ENCODE measurements at places on chromosomes 2 and 18. TPM values are rescaled to one million over a fixed set of nuclear protein-coding genes. Genes with fewer than 3 reads are reported as not detected.
A peak's percentile ranks its signal among the peaks of the same experiment; 100 is the strongest.

GRCh38 chr2:136238286-136239078 lies 120.5 kb upstream of the CXCR4 start:
- H3K4me1 ChIP-seq = peaks cover 13% of the 10 kb centered on the region
- H3K36me3 ChIP-seq = no peaks in the 10 kb centered on the region
- no peak overlapping the region for H3K4me3 ChIP-seq
- H3K27ac ChIP-seq = no peak overlapping the region
- no peak for DNase-seq
- H3K27me3 ChIP-seq = no peaks in the 10 kb centered on the region

- peaks cover 16% of the 10 kb centered on the region for H3K36me3 ChIP-seq
- H3K4me3 ChIP-seq = no peak overlapping the region
- peaks cover 45% of the 10 kb centered on the region for H3K4me1 ChIP-seq
- peak overlapping the region; percentile 87 for H3K27ac ChIP-seq
- DNase-seq = peak; percentile 84
- no peaks in the 10 kb centered on the region for H3K27me3 ChIP-seq
Measured at GRCh38 chr18:76960528-76961035, 138.2 kb downstream of the ZNF236 start.

DNA sequence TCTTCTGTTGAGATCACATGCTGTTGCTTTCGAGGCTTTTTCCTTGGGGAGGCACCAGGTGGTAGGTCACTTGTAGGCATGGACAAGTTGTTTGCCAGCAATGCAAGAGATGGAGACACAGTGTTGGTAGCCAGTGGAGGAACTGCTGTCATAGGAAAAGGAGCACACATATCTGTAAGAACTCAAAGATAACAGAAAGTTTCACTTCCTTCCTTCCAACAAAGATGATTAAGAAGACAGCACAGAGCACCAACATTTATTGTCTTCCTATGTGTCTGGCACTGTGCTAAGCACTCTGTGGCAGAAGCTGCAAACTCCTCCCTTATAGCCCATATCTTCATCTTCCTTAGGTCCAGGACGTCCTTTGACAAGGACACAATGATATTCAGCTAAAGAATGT lies 64.5 kb upstream of the AMMECR1L start:
- H3K4me1 ChIP-seq = no peaks in the 10 kb centered on the region
- no peak overlapping the region for H3K4me3 ChIP-seq
- peaks cover 36% of the 10 kb centered on the region for H3K36me3 ChIP-seq
- H3K27ac ChIP-seq = no peak overlapping the region
- no peaks in the 10 kb centered on the region for H3K27me3 ChIP-seq

DNA sequence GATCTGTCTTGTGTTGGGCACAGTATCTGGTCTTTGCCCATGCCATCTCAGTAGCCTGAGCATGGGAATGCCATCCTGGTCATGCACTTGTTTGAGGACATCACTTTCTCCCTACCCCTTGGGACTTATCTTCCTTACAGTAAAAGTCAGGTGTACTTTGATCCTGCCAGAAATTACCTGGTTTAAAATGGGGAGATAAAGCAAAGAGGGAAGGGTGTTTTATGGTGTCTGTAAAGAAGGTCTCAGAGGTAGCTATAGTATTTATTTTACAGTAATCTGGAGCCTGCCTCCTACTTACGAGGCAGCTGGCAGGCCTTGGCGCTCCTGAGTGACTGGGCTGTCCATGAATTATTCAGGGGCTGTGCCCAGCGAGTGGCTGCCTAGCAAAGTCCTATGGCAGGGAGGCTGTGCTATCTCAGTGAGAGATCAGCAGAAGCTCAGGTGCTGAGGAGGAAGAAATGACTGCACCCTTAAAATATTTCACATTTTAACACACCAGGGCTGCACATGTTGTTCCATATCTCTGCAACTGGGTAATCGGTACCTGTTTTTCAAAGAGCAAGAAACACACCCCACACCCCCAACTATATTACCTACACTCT lies 93.9 kb downstream of the SPTBN1 start:
- H3K27ac ChIP-seq = no peak overlapping the region
- H3K36me3 ChIP-seq = no peaks in the 10 kb centered on the region
- no peak overlapping the region for H3K4me3 ChIP-seq

GRCh38 chr2:149050188-149050587 lies 11.7 kb downstream of the LYPD6B start:
- no peak for DNase-seq
- no peak overlapping the region for H3K27ac ChIP-seq
- H3K36me3 ChIP-seq = no peaks in the 10 kb centered on the region
- H3K4me3 ChIP-seq = no peak overlapping the region
- no peaks in the 10 kb centered on the region for H3K27me3 ChIP-seq

- H3K4me1 ChIP-seq = peaks cover 13% of the 10 kb centered on the region
- no peak overlapping the region for H3K4me3 ChIP-seq
- no peak for DNase-seq
- no peaks in the 10 kb centered on the region for H3K27me3 ChIP-seq
- H3K36me3 ChIP-seq = no peaks in the 10 kb centered on the region
Measured at GRCh38 chr2:219681694-219682300, 54.4 kb downstream of the SLC4A3 start.

GRCh38 chr2:166246901-166247300 lies 119.1 kb upstream of the SCN1A start:
- no peak overlapping the region for H3K27ac ChIP-seq
- no peak for DNase-seq
- H3K4me3 ChIP-seq = no peak overlapping the region
- H3K36me3 ChIP-seq = no peaks in the 10 kb centered on the region

GRCh38 chr2:192655916-192656315 lies 461.2 kb upstream of the TMEFF2 start:
- no peaks in the 10 kb centered on the region for H3K36me3 ChIP-seq
- DNase-seq = no peak
- no peak overlapping the region for H3K4me3 ChIP-seq
- H3K27me3 ChIP-seq = no peaks in the 10 kb centered on the region

DNA sequence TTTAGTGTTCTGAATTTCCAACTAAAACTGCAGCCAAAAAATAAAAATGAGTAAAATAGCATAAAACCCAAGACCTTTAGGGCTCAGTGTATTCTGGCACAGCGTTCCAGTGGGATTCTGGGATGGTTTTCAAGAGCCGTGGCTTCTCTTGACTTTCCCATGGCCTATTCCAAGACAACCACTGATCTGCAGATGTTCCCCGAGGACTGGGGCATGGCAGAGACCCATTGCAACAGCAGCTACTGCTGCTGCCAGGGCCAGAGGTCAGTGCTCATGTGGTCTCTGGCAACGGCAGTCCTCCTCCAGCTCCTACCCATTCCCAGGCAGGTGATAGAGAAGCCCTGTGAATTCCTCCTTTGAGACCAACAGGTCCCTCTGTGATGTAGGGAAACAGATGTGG lies 26.8 kb downstream of the TNP1 start:
- no peak overlapping the region for H3K4me3 ChIP-seq
- no peak overlapping the region for H3K27ac ChIP-seq
- H3K36me3 ChIP-seq = no peaks in the 10 kb centered on the region

DNA sequence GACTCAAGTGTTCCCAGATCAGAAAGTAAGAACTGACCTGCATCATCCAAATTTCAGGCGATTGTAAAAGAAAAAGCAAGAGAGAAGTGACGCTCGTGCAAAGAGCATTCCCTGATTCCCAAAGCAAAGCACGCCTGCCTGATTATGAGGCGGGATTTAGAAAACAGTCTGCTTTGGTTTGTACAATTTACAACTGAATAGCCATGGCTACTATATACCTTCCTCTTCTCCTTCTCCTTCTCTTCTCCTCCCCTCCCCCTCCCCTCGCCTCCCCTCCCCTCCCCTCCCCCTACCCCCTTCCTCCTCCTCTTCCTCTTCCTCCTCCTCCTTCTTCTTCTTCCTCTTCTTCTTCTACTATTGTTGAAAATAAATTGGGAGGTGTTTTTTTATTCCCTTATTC lies 782.9 kb downstream of the GALR1 start:
- no peak overlapping the region for H3K27ac ChIP-seq
- H3K4me3 ChIP-seq = no peak overlapping the region
- H3K27me3 ChIP-seq = no peaks in the 10 kb centered on the region
- H3K36me3 ChIP-seq = no peaks in the 10 kb centered on the region

DNA sequence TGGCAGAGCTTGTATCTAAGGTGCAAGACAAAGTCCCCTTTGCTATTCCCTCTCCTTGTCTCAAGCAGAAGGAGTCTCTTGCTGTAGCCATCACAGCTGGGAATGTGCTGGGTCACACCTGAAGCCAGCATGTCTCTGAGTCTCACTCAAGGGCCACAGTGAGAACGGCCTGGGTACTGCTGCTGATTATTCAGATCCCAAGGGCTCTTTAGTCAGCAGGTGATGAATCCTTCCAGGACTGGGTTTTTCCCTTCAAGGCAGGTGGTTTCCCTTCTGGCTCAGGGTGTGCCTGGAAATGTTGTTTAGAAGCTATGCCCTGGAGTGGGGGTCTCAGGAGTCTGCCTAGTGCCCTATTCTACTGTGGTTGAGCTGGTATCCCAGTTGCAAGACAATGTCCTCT lies 356.3 kb downstream of the PARD3B start:
- no peak for DNase-seq
- no peak overlapping the region for H3K27ac ChIP-seq
- H3K4me3 ChIP-seq = no peak overlapping the region
- H3K27me3 ChIP-seq = no peaks in the 10 kb centered on the region
- H3K36me3 ChIP-seq = no peaks in the 10 kb centered on the region
- no peaks in the 10 kb centered on the region for H3K4me1 ChIP-seq

DNA sequence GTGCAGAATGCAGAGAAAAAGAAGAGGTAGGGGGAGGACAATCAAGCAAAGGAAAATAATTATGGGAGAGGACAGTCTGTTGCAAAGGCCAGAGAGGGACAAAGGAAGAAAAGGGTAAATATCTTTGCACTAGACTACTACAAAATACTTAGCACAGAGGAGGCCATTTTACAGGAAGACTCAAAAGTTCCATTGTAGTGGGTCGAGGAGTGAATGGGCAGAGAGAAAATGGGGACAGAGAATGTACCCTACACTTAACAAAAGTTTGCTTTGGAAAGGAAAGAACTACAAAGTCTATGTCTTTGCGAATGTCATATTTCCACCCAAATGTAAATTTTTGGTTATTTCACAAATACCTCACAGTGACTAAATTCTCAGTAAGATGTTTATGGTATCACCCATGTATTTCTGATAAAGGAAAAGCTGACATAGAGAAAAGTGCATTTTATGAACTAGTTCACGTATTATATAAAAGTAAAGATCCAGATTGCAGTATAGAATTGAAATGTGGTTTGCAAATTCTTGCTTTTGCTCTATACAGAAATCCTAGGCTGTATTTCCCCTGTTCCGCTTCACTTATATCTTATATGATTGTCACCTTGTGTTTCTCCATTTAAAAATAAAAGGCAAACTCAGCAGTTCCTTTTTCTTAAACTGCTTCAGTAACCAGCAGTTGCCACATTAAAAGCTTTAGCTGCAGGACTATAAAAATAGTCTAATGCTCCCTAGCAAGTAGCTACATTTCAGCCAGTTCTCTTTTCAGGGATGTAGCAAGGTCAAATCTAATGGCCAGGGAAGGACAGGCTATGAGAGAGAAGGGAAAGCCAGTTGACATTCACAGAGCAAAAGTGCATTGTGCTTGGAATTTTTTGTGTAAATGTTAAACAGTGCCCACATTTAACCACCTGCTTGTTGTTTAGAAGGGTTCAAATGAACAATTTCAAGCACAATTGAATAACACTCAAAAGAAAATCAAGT lies 79.7 kb upstream of the CYTIP start:
- no peak overlapping the region for H3K27ac ChIP-seq
- no peaks in the 10 kb centered on the region for H3K36me3 ChIP-seq
- H3K4me3 ChIP-seq = no peak overlapping the region
- peaks cover 4% of the 10 kb centered on the region for H3K4me1 ChIP-seq
- H3K27me3 ChIP-seq = no peaks in the 10 kb centered on the region
- DNase-seq = no peak

- H3K27ac ChIP-seq = no peak overlapping the region
- no peaks in the 10 kb centered on the region for H3K27me3 ChIP-seq
- H3K36me3 ChIP-seq = no peaks in the 10 kb centered on the region
- DNase-seq = no peak
Measured at GRCh38 chr2:241209271-241209670, 20.8 kb downstream of the ANO7 start.

- H3K27me3 ChIP-seq = no peaks in the 10 kb centered on the region
- no peak overlapping the region for H3K4me3 ChIP-seq
- no peaks in the 10 kb centered on the region for H3K4me1 ChIP-seq
- DNase-seq = no peak
- H3K27ac ChIP-seq = no peak overlapping the region
- H3K36me3 ChIP-seq = no peaks in the 10 kb centered on the region
Measured at GRCh38 chr2:29108225-29108624, 7.0 kb upstream of the CLIP4 start.

DNA sequence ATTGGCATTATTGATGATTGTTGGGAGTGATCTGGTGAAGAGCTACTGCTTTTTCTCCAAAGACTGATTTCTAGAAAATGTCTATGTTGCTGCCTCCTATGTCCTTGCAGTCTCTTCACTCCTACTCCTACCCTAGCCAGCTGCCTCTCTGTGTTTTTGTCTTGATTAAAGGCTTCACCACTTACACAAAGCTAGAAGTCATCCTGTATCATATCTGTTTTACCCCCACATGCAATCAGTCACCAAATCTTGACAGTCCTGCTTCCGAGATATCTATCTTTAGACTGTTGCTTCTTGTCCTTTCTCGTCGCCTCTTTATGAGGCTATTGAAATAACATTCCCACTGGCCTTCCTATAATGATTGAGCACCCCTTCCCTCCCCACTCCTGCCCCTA lies 84.5 kb upstream of the ITGA4 start:
- DNase-seq = no peak
- H3K4me3 ChIP-seq = no peak overlapping the region
- H3K36me3 ChIP-seq = no peaks in the 10 kb centered on the region
- peak overlapping the region; percentile 25 for H3K27ac ChIP-seq
- H3K4me1 ChIP-seq = peaks cover 37% of the 10 kb centered on the region
- no peaks in the 10 kb centered on the region for H3K27me3 ChIP-seq

DNA sequence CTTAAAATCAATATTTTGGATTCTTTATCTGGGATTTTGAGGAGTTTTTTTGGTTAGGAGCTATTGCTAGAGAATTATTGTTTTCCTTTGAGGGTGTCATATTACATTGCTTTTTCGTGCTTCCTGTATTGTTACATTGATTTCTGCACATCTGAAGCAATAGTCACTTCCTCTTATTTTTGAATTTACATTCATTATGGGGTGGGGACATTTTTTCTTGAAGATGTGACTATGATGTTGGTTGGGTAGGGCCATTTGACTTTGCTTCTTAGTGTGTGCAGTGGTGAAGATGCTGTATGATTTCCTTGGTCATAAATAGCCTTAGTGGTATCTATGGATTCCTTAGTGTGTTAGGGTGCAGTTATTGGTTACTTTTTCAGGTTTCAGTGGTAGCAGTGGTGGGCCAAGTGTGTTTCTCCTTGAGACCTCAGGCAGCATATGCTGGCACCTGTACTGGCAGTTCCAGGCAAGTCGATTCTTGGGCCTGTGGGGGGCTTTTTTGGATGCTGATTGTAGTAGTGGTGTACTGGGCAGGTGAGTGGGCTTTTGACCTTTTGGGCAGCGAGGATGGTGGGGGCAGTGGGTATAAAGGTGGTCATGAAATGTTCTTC lies 61.8 kb downstream of the ARHGAP25 start:
- DNase-seq = peak; percentile 72
- H3K27me3 ChIP-seq = no peaks in the 10 kb centered on the region
- H3K27ac ChIP-seq = peak overlapping the region; percentile 63
- H3K4me1 ChIP-seq = peaks cover 64% of the 10 kb centered on the region

- no peak overlapping the region for H3K27ac ChIP-seq
- no peak overlapping the region for H3K4me3 ChIP-seq
- no peaks in the 10 kb centered on the region for H3K36me3 ChIP-seq
- no peak for DNase-seq
- no peaks in the 10 kb centered on the region for H3K27me3 ChIP-seq
Measured at GRCh38 chr2:63012541-63012940, 38.1 kb upstream of the OTX1 start.

C2orf15 gene
- 2.0 TPM for total RNA-seq

SULT1C2 gene
- not detected for total RNA-seq

LRRC30 gene
- total RNA-seq = not detected

NCKAP1 gene
- not detected for total RNA-seq

FAM161A gene
- 9.5 TPM for total RNA-seq

MLPH gene
- total RNA-seq = not detected

ACSL3 gene
- total RNA-seq = 98.5 TPM

DSG2 gene
- total RNA-seq = not detected

PJVK gene
- 8.9 TPM for total RNA-seq

PRKAG3 gene
- total RNA-seq = not detected
